T-helper 17 cell (primary cell): ENCODE measurements at places on chromosomes 4 and X.

GRCh38 chr4:38891051-38891983 is 23.7 kb downstream of the FAM114A1 start:
- no peak for DNase-seq

DNA sequence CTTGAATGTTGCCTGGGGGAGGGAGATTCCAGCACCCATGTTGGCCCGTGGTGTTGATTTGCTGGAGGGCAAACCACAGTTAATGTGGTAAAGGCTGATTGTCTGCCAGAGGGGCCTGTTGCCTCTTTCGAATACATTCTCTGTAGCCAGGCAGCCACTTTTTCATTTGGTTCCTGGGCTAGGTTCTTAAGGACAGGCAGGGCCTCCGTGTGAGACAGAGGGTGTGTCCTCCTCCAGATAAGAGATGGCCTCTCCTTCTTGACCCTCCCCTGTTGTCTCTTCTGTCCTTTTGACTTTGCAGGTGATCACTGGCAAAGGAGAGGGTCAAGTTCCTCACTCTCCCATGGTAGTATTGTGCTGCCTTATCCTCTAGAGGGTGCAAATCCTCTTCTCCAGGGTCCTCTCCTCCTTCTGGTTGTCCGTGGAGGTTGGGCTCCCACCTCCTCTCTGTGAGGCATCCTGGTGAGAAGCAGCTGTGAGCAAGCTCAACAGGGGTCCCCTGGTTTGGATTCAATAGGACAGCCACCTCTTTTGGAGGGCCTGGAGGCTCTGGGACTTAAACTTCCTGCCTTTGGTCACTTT is 44.9 kb downstream of the ZNF182 start:
- DNase-seq, result peak; percentile 4

DNA sequence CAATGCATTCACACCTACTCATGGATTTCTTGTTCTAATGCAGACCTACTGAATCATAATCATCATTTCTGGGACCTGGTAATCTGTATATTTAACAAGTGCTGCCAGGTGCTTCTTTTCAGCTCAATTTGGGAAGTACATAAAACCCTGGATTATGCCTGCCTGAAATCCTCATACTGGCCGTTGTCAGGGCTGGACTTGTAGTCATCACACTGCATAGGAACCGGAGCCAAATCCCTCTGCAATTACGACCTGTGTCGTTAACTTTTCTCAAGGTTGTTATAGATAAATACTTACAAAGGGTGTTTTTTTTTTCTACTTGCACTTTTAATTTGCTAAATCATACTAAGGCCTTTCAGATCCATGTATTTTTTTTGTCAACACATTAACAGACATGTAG is 294.9 kb upstream of the PRPS2 start:
- no peak for DNase-seq

GRCh38 chr4:118226311-118227010 is 126.3 kb downstream of the PRSS12 start:
- DNase-seq, result no peak

GRCh38 chr4:15753786-15754185 is 24.3 kb upstream of the CD38 start:
- no peak for DNase-seq

DNA sequence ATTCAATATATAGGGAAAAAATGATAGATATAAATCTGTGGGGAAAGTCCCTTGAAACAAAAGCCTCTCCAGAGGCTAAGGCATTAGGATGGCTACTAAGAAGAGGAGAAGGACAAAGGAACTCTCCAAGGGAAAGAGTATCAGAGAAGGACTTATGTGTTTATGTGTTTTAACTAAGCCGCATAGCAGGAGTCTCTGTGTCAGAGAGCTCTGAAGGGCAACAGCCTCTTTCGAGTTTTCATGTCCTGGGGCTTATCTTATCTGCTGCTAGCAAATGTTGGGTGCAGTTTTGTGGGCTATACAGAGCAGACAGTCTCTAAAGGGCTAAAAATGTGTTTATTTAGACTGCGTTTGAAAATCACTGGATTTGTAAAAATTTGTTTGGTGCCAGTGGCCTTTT is 1145.6 kb upstream of the DIAPH2 start:
- no peak for DNase-seq

DNA sequence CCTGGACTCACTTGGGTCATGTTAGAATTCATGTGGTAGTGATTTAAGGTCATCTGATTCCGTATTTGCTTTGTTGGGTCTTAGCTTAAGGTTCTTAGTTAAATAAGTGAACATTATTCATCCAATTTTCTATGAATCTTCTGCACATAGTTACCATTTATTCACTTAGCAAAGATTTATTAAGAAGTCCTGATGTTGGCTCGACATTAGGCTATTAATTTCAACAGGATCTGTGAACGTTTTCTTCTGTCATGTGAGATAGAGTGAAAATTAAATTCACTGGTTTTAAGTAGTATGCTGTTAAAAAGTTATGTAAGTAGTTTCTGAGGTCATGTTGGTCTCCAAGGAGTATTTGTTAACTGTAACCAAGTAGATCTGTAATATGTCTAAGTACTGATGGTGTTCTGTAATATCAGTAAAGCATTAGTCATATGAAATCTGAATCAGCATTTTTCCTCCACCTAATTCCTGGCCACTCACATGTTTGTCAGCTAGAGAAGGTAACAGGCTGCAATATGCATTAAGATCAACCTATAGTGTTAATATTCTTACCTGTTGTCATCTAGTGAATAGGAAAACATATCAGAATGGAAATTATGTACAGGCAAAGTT is 155.6 kb downstream of the PCDH7 start:
- DNase-seq, result no peak

DNA sequence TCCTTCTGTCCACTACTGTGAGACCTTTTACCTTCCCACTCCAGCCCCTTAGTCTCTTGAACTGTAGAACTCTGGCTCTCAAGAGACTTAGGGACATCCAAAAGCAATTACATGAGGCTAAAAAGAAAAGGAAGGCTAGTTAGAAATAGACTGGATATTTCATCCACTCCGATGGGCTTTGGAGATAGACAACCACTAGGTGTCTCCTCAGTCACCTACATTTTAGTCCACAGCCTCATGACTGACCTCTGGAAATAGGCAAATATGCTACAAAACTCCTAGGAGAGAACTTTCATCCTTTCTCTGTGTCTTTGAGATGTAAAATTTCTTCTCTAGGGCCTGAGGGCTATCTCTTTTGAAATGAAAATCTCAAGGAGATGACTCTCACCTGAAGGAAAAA is 45.1 kb upstream of the LAMP2 start:
- no peak for DNase-seq

DNA sequence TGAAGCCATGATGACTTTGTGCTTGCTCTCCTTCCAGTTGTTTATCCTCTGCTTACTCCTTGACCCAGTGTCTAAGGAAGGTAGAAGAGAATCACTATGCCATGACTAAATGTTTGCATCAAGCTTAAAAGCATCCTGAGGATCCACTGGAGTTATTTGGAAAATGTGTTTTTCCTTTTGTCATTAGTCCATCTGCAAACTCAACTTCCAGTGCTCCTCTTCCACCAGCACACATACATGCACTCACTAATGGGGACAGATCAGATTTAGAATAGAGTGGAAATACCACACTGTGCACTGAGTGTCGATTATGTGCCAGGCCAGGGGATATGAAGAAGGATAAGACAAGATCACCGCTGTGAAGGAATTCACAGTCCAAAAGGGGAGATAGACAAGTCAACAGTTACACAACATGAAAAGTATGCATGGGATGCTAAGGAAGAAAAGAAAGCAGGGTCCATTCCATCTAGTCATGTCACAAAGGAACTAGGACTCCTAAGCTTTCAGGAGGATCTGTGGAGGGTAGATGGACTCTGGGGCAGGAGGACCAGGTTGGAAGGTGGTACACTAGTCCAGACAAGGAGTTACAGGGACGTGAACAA is 1.9 kb downstream of the OCIAD2 start:
- no peak for DNase-seq

DNA sequence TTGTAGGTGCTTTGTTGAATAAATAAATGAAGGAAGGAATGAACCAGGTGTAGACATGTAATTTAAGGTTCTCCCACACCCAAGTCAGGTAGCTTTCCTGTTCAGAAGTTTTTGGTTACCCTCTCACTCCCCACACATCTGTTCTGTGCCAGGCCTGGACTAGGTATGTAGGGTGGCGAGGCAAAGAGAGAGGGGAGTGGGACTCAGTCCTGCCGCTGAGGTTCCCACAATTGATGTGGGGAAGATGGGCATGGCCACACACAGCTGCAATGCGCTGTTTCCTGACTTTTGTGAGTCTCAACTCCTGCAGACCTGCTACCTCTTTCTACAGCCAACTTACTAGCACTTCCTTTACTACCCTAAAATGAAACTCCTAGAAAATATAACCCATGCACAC is 88.9 kb downstream of the RTL5 start:
- DNase-seq, result no peak

GRCh38 chr4:109007976-109008375 is 245.1 kb upstream of the ETNPPL start:
- no peak for DNase-seq

GRCh38 chr4:86401826-86402225 is 42.0 kb upstream of the MAPK10 start:
- no peak for DNase-seq

GRCh38 chrX:55638933-55639332 is 15.7 kb downstream of the FOXR2 start:
- no peak for DNase-seq

DNA sequence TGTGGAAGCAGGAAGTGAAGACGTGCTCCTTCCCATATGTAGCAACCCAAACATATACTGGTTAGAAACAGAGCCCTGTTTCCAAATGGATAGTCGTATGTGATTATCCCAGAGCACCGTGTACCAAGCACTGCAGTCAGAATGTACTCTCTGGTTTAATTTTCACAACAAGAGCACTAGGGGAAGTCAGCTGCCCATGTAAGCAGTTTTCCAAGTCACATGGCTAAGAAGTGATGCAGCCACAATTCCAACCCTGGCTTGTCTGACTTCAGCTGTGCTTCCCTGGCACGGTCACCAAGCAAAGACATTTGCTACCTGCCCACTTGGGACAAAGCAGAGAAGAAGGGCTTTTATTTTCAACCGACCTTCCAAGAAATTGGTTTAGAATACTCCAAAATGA is 28.2 kb upstream of the CEP135 start:
- no peak for DNase-seq

DNA sequence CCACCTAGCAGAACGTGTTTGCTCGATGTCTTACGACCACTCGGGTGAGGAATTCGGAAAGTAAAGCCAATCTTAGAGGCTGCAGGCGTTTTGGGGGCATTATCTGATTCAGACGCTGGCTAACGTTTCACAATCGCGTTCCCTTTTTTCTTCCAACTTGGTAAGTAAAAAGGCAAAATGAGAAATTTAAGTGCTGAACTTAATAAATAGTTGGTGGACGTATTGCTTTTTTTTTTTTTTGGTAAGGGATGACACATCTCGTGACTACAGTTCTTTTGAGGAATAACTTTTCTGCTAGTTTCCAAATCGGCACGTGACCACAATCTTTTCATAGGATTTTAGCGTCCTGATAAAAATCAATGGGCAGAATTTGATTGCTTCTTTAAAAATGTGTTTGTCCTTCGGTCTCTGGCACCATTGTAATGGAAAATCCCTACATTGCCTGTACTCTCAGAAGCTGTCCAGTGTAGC is 848 bp downstream of the RAB9A start:
- no peak for DNase-seq

DNA sequence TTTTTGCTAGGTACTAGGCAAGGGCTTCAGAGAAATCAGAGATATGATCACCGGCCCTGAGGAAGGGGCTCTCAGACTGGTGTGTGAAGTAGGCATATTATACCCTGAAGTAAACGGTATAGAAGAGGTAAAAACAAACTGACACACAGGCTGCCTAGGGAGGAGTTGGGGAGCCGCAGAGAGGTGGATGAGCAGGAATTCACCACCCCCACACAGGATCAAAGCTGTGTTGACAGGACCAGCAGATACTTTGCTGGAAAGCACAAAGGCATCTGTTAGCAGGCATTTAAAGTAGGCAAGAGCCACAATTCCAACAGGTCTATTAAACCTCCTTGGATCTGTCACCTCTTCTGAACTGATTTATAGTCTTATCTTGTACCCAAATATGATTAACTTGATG is 71.8 kb upstream of the GPR34 start:
- no peak for DNase-seq

DNA sequence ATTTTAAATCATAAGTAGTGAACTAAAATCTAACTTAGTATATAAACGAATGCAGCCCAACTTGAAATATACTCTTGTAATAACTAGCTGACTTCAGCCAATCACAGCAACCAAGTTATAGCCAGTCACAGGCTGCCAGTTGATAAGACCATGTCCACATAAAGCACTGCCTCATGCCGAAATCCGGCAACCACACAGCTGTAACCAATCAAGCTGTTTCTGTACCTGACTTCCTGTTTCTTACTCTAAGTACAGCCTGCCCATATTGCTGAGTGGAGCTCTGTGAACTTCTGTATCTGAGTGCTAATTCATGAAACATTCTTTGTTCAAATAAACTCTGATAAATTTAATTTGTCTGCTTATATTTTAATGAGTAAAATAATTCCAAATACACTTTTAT is 805.3 kb upstream of the EPHA5 start:
- no peak for DNase-seq

GRCh38 chr4:94678896-94679295 is 78.9 kb upstream of the BMPR1B start:
- no peak for DNase-seq

DNA sequence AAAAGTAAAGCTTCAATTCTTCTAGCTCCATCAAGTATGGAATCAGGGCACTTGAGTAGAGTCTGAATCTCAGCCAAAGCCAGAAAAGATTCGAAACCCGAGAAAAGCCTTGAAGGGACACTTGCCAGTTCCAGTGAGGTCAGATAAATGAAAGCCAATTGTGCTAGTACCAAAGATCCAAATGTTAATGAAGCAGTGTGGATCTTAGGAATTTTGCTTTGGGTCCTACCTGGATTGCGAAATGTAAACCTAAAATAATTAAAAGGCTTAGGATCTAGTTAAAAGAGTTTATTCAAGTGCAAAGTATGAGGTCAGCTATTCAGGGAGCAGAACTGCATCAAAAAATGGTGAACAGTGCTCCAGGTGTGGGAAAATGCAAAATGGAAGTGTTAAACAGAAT is 552.6 kb downstream of the NAP1L3 start:
- DNase-seq, result no peak

DNA sequence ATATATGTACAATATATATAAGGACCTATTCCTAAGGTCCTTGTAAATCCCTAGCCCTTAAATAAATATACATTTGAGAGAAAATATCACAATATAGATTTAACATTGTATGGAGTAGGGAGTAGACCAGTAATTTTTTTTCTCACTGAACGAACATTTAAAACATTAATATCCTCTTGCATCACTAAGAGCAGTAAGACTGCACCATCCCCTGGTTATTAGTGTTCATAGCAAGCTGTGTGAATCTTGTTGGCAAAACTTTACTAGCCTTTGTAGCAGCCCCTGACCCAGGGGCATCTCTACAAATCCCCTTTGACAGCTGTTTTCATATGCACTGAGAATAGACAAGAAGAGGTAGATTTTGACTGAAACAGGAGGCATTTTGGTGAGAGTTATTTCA is 146.5 kb downstream of the IL1RAPL2 start:
- no peak for DNase-seq
